ENCODE measurements at places on chromosomes 16 and 17. TPM values are rescaled to one million over a fixed set of nuclear protein-coding genes. Genes with fewer than 3 reads are reported as not detected.

The OR4D1 gene
- 0.14 TPM for total RNA-seq

The CRHR1 gene
- total RNA-seq: not detected

The SLFN13 gene
- total RNA-seq: 22.0 TPM

GRCh38 chr17:39660397-39661385, 4.5 kb upstream of the TCAP start:
- no peak for DNase-seq

DNA sequence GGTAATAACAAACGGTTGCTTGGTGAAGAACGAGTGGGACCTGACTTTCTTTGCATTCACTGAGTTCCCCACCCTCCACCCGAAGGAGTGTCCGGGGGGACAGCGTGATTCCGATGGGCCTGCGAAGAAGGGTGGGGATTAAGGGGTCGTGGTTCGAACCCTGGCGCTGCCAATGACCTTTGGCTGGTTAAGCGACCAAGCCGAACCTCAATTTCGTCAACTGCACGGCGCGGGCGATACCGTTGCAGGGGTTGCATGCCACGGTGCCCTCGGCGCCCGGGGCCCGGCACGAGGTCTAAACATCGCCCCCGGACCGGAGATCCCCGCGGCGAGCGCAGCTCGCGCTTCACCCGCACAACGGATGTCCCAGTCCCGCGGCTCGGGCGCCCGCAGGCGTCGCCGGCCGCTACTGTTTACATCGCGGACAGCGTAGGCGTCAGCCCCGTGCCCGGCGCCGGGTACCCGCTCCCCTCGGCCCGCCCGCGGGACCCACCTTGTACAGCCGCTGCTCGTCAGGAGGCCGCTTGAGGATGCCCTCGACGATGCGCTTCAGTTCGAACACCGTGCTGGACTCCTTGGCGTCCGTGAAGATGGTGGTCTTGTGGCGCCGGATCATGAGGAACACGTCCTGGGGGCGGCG, 460 bp downstream of the ELOB start:
- peak; percentile 61 for DNase-seq

DNA sequence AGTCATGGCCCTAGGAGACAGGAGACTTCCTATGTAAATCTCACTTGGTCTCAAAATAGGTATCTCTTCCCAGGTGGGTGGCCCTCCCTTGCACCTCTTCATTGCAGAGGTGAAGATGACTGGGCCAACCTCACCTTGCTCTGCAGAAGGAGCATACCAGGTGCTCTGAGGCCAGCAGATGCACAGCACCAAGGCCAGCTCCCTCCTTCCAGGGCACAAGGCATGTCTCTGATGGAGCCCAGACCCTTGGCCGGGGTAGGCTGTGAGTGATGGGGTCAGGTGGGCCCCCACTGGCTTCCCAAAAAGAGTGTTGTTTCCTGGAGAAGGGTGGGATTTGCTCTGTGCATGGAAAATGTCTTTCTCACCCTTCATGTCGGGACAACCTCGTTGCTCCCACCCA, 12.8 kb downstream of the CACNG5 start:
- DNase-seq: no peak

- DNase-seq: peak; percentile 31
Measured at GRCh38 chr16:57091975-57092785, at the start of gene CPNE2. Gene CPNE2, plus strand, starts transcription at chr16:57092583. Its CDS starts 18,160 bp downstream, at chr16:57110743.

GRCh38 chr17:81518113-81518784, 5.7 kb upstream of the ACTG1 start:
- DNase-seq: no peak

- no peak for DNase-seq
Measured at GRCh38 chr17:27430882-27431491, 25.3 kb upstream of the KSR1 start.

- no peak for DNase-seq
Measured at GRCh38 chr16:83138512-83138911, 511.7 kb downstream of the CDH13 start.

All from activated naive CD8-positive, alpha-beta T cell treated with anti-CD3 and anti-CD28 coated beads for 36 hours (primary cell).